ENCODE measurements at places on chromosomes 12 and 14.

DNA sequence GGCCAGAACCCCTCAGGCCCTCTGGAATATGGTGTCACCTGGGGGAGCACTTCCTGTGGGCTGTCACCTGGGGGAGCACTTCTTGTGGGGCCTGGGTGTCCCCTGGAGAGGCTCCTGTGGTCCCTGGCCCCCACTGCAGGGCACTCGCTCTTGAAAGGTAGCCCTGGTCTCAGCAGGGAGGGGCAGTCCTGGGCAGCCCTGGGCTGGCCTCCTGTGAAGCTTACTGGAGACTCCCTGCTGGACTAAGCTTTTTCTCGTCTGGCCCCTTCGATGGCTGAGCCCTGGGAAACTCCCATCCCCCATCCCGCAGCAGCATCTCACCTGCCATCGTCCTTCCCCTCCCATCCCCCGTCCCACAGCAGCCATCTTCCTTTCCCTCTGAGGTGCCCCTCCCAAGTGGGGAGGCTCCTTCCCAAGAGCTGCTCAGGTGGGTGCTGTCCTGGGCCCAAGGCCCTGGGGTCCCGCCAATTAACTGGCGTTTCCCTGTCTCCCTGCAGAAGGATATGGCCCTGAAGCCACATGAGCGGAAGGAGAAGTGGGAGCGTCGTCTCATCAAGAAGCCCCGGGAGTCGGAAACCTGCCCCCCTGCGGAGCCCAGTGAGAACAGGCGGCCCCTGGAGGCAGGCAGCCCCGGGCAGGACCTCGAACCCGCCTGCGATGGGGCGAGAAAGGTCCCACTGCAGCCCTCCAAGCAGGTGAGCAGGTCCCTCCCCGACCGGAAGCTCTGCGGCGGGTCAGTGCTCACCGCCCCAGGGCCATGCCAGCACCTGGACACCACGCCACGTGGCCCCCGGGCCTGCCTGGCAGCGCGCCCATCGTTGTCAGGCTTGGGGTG is 17.9 kb downstream of the FBRSL1 start:
- no peak for DNase-seq

- DNase-seq, result no peak
These were observed 217.7 kb downstream of the SLC15A4 start for GRCh38 chr12:128606051-128606450.

DNA sequence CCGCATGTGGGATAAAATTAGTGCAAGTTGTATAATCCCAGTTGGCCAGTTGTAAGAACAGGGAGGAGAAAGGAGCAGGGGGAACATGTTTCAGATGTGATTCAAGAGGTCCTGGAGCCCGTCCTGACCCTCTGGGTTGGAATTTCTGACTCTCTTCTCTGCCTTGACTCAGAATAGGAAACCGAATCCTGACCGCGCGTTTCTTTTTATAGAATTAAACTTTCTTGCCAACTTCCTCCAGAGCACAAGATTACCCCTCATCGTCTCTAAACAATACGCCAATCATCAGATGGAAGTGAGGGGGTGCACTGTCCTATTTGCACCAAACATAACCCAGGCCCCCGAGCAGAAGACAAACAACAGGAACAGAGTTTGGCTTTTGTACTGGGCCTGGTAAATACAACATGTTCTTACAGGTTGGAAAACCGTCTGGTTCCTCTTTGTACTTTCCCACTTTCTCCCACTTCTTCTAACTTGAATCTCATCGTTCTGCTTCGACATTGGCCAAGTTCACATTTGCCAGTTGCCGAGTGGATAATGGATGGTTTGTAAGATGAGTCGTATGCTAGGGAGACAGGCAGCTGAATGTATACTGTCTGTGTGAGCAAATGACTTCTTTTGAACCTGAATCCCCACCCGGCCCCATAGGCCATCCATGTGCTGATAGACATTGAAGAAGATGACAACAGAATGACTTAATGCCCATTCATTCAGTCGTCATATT is 42.6 kb upstream of the MED13L start:
- no peak for DNase-seq

GRCh38 chr14:95609398-95609990 is 74.6 kb downstream of the GLRX5 start:
- peak; percentile 63 for DNase-seq

GRCh38 chr12:4024701-4025100 is 151.5 kb upstream of the PARP11 start:
- DNase-seq, result no peak

GRCh38 chr14:94365624-94366023 is 22.8 kb downstream of the SERPINA1 start:
- no peak for DNase-seq

- no peak for DNase-seq
These were observed 77.3 kb downstream of the DAAM1 start for GRCh38 chr14:59265808-59266207.

- peak; percentile 97 for DNase-seq
These were observed at the start of gene ATXN3 for GRCh38 chr14:92106143-92106926. TSS of gene ATXN3 (minus strand) at chr14:92106582. CDS start at chr14:92106552, 30 bp downstream.

DNA sequence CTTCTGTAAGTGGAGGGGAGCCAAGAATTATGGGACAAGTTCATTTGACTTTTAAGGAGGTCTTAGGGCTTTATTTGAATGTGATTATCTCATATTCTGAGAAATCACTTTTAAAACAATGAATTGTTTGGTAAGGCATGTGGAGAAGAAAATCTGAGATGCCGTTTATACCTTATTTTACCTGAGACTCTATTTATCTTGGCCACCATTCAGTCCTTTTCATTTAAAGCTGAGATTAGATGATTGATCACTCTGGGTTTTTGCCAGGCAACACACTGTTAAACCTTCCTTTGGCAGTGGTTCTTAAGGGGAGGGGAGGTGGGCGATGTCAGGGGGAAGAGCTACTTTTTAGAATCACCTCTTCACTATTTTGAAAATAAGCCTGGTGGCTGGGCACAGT is 11.4 kb downstream of the CAND1 start:
- DNase-seq, result no peak

Measured in NCI-H1436 (cell line).